ENCODE measurements at places on chromosomes 6 and 20. TPM values are rescaled to one million over a fixed set of nuclear protein-coding genes. Genes with fewer than 3 reads are reported as not detected.

CRISP3 gene
- total RNA-seq = 7.0 TPM

MYBL2 gene
- total RNA-seq = 113 TPM

NKX2-2 gene
- not detected for total RNA-seq

TTLL9 gene
- total RNA-seq = not detected

POU3F2 gene
- not detected for total RNA-seq

ELOVL4 gene
- 1.6 TPM for total RNA-seq

ITPA gene
- 42.5 TPM for total RNA-seq

MEP1A gene
- not detected for total RNA-seq

PABPC1L gene
- total RNA-seq = 182 TPM

EBF4 gene
- total RNA-seq = 6.6 TPM

GTSF1L gene
- not detected for total RNA-seq

HIVEP2 gene
- total RNA-seq = 15.0 TPM

KHDRBS2 gene
- total RNA-seq = not detected

MYMX gene
- total RNA-seq = not detected

CD164 gene
- 343 TPM for total RNA-seq

CALHM6 gene
- total RNA-seq = 1.4 TPM

SLC18B1 gene
- 25.9 TPM for total RNA-seq

MUC21 gene
- total RNA-seq = not detected

THEMIS gene
- total RNA-seq = not detected

TRAPPC3L gene
- total RNA-seq = not detected

TRIM15 gene
- 13.5 TPM for total RNA-seq

CLDN20 gene
- not detected for total RNA-seq

DUSP15 gene
- 0.47 TPM for total RNA-seq

PBOV1 gene
- not detected for total RNA-seq

EYA4 gene
- total RNA-seq = 38.8 TPM

CHRNA4 gene
- not detected for total RNA-seq

NOTCH4 gene
- total RNA-seq = 4.7 TPM

PPIL1 gene
- 64.4 TPM for total RNA-seq

B3GALT4 gene
- 21.6 TPM for total RNA-seq

MAVS gene
- total RNA-seq = 29.8 TPM

SEMG1 gene
- 0.21 TPM for total RNA-seq

IYD gene
- 0.92 TPM for total RNA-seq

BACH2 gene
- 7.2 TPM for total RNA-seq

ME1 gene
- total RNA-seq = 14.5 TPM

SYNDIG1 gene
- total RNA-seq = not detected

AGPAT1 gene
- total RNA-seq = 138 TPM

GRM1 gene
- not detected for total RNA-seq

ZNF334 gene
- total RNA-seq = not detected

KCNK15 gene
- 4.8 TPM for total RNA-seq

LCA5 gene
- 18.3 TPM for total RNA-seq

C6orf15 gene
- not detected for total RNA-seq

SLX4IP gene
- total RNA-seq = 5.4 TPM

BEND3 gene
- 11.8 TPM for total RNA-seq

REPS1 gene
- 24.1 TPM for total RNA-seq

ZBTB12 gene
- total RNA-seq = 22.6 TPM

CTAGE9 gene
- not detected for total RNA-seq

TRIM10 gene
- total RNA-seq = 2.7 TPM

ETV7 gene
- 8.7 TPM for total RNA-seq

COL12A1 gene
- total RNA-seq = 20.4 TPM

FAM83C gene
- not detected for total RNA-seq

TINAG gene
- 17.4 TPM for total RNA-seq

TPX2 gene
- 157 TPM for total RNA-seq

Data from Calu3 (cell line).